Uterus (tissue), 4 donors: ENCODE measurements at places on chromosomes 2 and 18. TPM values are rescaled to one million over a fixed set of nuclear protein-coding genes. Genes with fewer than 3 reads are reported as not detected.
A peak's percentile ranks its signal among the peaks of the same experiment; 100 is the strongest.

The SLC20A1 gene
- 11.5 TPM for total RNA-seq

GRCh38 chr2:241009601-241010530, 11.4 kb downstream of the SNED1 start:
- peak; percentile 76 for DNase-seq
- H3K27me3 ChIP-seq: no peaks in the 10 kb centered on the region
- peak overlapping the region; percentile 81 for H3K27ac ChIP-seq
- no peaks in the 10 kb centered on the region for H3K4me1 ChIP-seq
- H3K36me3 ChIP-seq: no peaks in the 10 kb centered on the region
- H3K4me3 ChIP-seq: peak overlapping the region; percentile 18

The TUBA3E gene
- total RNA-seq: 12.8 TPM

- no peak for DNase-seq
- H3K4me3 ChIP-seq: no peak overlapping the region
- no peaks in the 10 kb centered on the region for H3K36me3 ChIP-seq
- H3K27me3 ChIP-seq: no peaks in the 10 kb centered on the region
- no peaks in the 10 kb centered on the region for H3K4me1 ChIP-seq
These were observed 56.0 kb downstream of the ROCK2 start for GRCh38 chr2:11288431-11288830.

DNA sequence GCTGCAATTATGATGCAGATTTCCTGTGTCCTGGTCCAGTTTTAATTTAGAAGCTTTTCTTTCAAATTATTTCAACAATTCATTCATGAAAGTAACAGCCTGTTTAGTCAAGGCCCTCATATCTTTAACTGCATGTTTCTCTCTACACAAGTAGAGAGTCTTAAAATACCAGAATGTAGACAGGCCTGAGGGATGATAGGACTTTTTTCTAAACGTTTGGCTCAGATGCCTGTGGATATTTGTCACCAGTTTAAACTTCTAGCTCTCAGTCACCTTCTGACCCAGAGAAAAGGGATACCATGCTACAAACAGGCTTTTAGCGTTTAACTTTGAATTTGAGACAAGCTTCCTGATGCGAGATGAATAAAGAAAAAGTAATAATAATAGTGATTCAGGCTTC, 15.7 kb downstream of the COL5A2 start:
- peak overlapping the region; percentile 61 for H3K27ac ChIP-seq
- no peak overlapping the region for H3K4me3 ChIP-seq
- no peak for DNase-seq
- no peaks in the 10 kb centered on the region for H3K36me3 ChIP-seq
- no peaks in the 10 kb centered on the region for H3K4me1 ChIP-seq

- no peak for DNase-seq
- no peaks in the 10 kb centered on the region for H3K36me3 ChIP-seq
- H3K4me1 ChIP-seq: no peaks in the 10 kb centered on the region
- no peaks in the 10 kb centered on the region for H3K27me3 ChIP-seq
- no peak overlapping the region for H3K27ac ChIP-seq
These were observed 63.2 kb upstream of the TFCP2L1 start for GRCh38 chr2:121348128-121348740.

The TOGARAM2 gene
- not detected for total RNA-seq

DNA sequence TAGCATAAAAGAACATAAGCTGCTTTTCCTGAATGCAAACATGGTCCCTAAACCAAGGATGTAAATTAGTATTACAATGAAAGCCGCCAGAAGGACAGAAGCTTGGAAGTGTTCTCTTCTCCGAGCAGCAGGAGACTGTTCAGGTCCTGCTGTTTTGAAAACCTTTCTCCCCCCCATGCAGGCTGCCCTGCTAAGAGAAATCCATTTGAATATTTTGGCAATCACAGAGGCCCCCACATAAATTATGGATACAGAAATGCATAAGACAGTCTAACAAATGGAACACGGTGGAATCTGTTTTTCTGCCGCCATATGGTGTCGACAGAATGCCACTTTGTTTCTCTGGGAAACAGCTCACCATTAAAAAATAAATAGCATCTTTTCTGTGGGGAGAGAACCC, 600.4 kb upstream of the KLHL29 start:
- H3K27ac ChIP-seq: no peak overlapping the region
- no peak for DNase-seq
- no peaks in the 10 kb centered on the region for H3K4me1 ChIP-seq
- H3K27me3 ChIP-seq: no peaks in the 10 kb centered on the region
- H3K4me3 ChIP-seq: no peak overlapping the region

The RIT2 gene
- not detected for total RNA-seq

- no peak overlapping the region for H3K4me3 ChIP-seq
- no peak for DNase-seq
- H3K27me3 ChIP-seq: no peaks in the 10 kb centered on the region
- H3K4me1 ChIP-seq: no peaks in the 10 kb centered on the region
These were observed 236.3 kb upstream of the ID2 start for GRCh38 chr2:8445580-8445979.

GRCh38 chr2:33051586-33052360, 105.0 kb downstream of the LTBP1 start:
- no peak overlapping the region for H3K27ac ChIP-seq
- no peaks in the 10 kb centered on the region for H3K36me3 ChIP-seq
- H3K4me3 ChIP-seq: no peak overlapping the region

DNA sequence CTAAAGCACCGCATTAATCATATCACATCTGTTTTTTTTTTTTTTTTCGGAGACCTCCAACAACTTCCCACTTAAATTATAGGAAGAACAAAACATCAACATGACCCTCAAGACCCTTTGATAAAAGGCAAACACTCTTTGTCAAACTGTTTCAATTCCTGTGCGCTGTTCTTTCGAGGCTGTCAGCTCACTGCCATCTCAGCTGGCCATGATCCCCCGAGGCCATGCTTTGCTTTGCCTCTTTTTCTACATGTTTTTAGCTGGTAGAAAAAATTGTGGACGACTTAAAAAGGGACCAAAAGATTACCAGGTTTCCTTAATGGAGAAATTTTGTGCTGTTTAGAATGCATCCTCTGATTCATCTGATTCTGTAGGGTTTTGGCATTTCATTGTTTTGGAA, 138.2 kb downstream of the DPP10 start:
- DNase-seq: no peak
- no peaks in the 10 kb centered on the region for H3K36me3 ChIP-seq
- H3K27ac ChIP-seq: no peak overlapping the region
- no peak overlapping the region for H3K4me3 ChIP-seq
- no peaks in the 10 kb centered on the region for H3K27me3 ChIP-seq

The NPPC gene
- total RNA-seq: not detected

GRCh38 chr2:238420878-238421694, 5.6 kb upstream of the ASB1 start:
- no peaks in the 10 kb centered on the region for H3K4me1 ChIP-seq
- no peak overlapping the region for H3K27ac ChIP-seq
- H3K27me3 ChIP-seq: no peaks in the 10 kb centered on the region
- no peak for DNase-seq
- no peak overlapping the region for H3K4me3 ChIP-seq

- no peak within 1 kb of the TSS for H3K27ac ChIP-seq
- no peak for DNase-seq
- H3K36me3 ChIP-seq: no peaks in the 10 kb centered on the region
- H3K4me3 ChIP-seq: no peak within 1 kb of the TSS
These were observed at the start of gene ASB18 for GRCh38 chr2:236264256-236264655. Gene ASB18, minus strand, starts transcription at chr2:236264406. Its CDS starts 61 bp downstream, at chr2:236264345.

The UCN gene
- total RNA-seq: 2.3 TPM

The WNT6 gene
- total RNA-seq: 1.0 TPM

The SCYGR4 gene
- not detected for total RNA-seq

- no peak overlapping the region for H3K27ac ChIP-seq
- no peaks in the 10 kb centered on the region for H3K36me3 ChIP-seq
- no peaks in the 10 kb centered on the region for H3K27me3 ChIP-seq
- H3K4me3 ChIP-seq: no peak overlapping the region
These were observed 27.2 kb upstream of the EFR3B start for GRCh38 chr2:25014631-25015030.

DNA sequence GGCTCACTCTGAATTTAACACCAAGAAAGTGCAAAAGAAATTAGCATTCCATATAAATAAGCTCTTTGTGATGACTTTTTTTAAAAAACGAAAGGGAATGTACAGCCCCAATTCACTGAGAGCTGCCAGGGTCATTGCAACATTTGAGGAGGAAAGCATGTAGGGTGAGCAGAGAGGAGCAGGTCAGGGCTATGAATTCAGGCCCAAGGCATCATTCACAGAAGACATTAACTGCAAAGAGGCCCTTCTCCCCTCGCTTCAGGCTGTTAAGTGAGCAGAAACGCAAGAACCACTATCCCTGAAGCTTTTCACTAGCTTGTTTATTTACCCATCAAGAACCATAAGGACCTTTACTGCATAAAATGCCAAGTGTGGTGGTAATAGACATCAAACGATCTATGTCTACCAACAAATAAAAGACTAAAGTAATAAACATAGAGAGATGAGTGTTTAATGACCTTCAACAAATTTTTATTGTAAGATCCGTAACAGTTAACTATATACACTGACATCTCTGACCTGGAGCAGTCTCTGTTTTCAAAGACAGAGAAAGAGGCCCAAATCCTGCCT, 333.1 kb upstream of the HNRNPA3 start:
- peak; percentile 62 for DNase-seq
- no peaks in the 10 kb centered on the region for H3K27me3 ChIP-seq
- no peak overlapping the region for H3K4me3 ChIP-seq
- no peaks in the 10 kb centered on the region for H3K36me3 ChIP-seq
- no peaks in the 10 kb centered on the region for H3K4me1 ChIP-seq
- peak overlapping the region; percentile 33 for H3K27ac ChIP-seq

DNA sequence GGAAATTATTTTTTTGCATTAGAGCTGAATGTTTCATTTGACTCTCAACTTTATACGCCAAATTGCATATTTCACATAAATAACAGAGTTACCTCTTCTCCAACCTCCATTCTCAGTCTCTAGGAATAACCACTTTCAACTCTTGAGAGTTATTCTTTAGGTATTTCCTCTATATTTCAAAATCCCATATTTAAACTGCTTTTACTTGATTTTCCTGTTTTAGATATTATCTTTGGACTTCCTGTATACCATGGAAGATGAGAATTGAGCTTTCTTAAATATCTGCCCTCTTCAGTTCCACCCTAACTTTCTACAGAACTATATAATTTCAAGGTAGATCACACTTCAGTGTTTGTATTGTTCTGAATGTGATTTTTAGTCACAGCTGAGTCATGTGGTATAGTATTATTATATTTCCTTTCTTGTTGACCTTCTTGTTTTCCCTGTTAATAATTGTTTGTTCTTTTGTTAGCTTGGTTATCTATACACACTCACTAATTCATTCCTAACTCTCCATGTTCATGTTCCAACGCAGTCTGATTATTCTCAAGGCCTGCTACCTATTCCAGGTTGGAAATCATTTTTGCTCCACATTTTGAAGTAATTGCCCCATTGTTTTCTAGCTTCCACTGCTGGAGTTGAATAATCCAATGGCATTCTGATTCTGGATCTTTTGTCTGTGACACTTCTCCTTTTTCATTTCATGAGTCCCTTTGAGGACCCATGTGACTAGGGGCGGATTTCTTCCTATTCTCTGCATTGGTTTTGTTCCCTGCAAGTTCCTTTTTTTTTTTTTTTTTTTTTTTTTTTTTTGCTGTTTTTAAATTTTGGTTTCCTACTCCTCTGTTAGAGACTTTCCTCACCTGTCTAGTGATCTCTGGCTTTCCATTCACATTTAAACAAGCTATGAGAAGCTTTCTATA, 156.8 kb upstream of the RBMS1 start:
- H3K4me1 ChIP-seq: no peaks in the 10 kb centered on the region
- H3K27me3 ChIP-seq: no peaks in the 10 kb centered on the region
- no peak for DNase-seq
- no peaks in the 10 kb centered on the region for H3K36me3 ChIP-seq
- no peak overlapping the region for H3K4me3 ChIP-seq
- H3K27ac ChIP-seq: no peak overlapping the region

- no peaks in the 10 kb centered on the region for H3K36me3 ChIP-seq
- H3K27me3 ChIP-seq: no peaks in the 10 kb centered on the region
- DNase-seq: peak; percentile 19
- H3K4me1 ChIP-seq: peaks cover 19% of the 10 kb centered on the region
- H3K4me3 ChIP-seq: no peak overlapping the region
These were observed 182.2 kb downstream of the ZFP36L2 start for GRCh38 chr2:43044093-43044681.

DNA sequence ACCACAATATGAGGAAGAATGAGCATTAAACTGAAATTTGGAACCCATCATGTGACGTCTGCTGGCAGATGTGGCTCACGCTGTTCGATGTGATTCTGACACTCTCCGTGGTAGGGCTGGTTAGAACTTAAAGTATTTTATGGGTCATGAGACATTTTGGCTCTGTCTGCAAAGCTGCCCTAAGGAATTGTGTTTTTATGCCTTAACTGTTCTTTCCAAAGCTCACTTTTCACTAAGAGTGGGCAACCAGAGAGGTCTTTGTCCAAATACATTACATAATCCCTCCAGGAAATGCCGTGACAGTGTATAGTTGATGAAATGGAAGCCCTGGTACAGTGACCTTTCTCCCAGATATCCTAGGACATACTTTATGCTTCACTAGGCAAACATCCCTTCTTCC, 119.1 kb downstream of the AQP4 start:
- H3K4me3 ChIP-seq: no peak overlapping the region
- no peaks in the 10 kb centered on the region for H3K4me1 ChIP-seq
- no peak for DNase-seq
- no peaks in the 10 kb centered on the region for H3K36me3 ChIP-seq
- H3K27ac ChIP-seq: no peak overlapping the region
- no peaks in the 10 kb centered on the region for H3K27me3 ChIP-seq

DNA sequence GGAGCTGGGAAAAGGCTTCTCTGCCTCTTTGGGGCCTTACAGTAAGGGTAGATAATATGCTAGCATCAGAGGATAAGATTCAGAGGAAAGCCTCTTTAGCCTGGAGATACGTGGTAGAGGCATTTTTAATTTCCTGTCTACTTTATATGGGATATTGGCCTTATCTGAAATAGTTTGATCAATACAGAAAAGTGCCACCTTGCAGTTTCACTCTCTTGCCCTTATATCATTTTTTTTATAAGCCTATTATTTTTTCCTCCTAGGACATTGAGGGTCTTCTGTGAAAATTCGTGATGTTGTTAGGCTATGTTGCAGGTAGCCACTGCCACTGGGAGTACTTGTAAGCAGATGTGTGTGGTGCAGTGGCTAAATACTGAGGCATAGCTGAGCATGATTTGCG, 40.1 kb upstream of the TOGARAM2 start:
- no peaks in the 10 kb centered on the region for H3K4me1 ChIP-seq
- H3K27ac ChIP-seq: no peak overlapping the region
- no peaks in the 10 kb centered on the region for H3K27me3 ChIP-seq
- DNase-seq: no peak

DNA sequence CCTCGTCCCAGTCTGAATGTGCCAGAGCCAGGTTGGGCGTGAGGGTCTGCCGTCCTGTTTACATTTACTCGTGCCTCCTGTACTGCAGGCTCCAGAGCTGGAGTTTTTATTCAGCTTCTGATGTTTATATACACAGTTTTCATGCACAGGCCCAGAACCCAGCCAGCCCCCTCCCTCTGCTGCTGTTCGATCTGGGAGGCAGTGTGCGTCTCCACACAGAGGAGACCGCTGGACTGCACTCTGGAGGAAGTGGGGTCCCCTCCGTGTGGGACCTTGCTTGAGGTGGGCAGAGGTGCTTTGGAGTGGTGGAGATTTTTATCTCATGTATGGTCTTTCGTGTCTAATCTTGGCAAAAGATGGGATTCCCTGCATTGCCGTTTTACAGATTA, 90.6 kb downstream of the GLI2 start:
- no peaks in the 10 kb centered on the region for H3K36me3 ChIP-seq
- no peak overlapping the region for H3K27ac ChIP-seq
- H3K27me3 ChIP-seq: no peaks in the 10 kb centered on the region
- no peak for DNase-seq
- no peaks in the 10 kb centered on the region for H3K4me1 ChIP-seq
